Choroid plexus epithelial cell (primary cell): ENCODE measurements at places on chromosomes 6 and 20.

DNA sequence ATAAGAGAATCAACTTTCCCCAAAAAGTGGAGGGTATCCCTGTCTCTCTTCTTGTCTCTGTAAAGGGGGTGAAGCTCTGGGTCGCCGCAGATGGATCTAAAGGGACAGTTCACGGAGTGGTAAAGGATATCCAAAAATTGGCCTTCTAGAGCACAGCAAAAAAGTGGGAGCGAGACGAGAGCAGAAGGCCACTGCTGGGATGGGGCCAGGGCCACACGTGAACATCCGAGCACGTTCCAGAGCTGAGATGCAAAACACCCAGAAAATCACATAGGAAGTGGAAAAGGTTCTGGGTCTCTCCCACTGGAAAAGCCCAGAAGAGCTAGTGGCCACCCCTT is 837 bp downstream of the TRAM2 start:
- peak; percentile 48 for DNase-seq

DNA sequence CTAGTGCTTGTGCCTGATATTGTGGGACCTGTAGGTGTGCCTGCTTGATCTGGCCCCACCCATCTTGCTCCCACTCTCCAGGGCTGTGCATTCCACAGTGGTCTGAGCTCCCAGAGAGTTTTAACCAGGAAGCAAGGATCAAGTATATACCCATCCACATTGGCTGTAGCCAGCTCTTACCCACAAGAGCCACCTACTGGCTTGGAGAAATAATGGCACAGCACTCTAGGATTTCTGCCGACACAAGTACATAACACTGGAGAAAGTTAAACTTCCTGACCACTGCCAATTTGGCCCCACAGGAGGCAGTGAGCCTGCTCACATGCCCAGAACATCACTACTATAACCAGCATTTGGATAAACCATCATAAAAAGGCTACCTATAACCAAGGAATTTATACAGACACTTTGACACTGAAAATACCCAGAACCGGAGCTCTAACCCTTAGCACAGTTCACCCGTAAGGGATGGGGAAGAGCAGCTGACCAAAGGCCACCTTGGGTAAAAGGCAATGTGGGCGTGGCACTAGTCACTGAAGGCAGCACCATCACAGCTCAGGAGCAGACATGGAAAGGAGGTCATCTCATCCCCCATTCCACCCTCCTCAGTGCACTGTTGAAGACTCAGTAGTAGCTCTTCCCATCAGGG is 440.4 kb downstream of the BTBD3 start:
- DNase-seq = peak; percentile 30

DNA sequence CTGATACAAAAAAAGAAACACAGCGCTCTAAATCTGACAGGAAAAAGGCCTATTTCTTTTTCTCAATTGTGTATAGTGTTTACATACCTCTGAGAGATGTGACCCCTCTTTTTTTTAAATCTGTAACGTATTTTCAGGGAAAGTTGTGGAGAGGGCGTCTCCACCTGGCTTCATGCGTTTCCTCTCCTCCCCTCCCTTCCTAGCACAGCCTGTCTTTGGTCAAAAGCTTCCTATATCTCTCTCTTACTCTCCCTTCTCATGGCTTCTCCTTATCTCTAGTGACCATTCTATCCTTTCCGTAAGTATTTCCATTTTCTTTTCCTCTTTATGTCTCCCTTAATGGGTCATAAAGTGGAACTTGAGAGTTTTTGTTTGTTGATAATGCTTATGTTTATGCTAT is 458.9 kb downstream of the HACE1 start:
- no peak for DNase-seq

- DNase-seq = peak; percentile 63
Measured at GRCh38 chr20:5402903-5403531, 86.3 kb upstream of the PROKR2 start.
